Endothelial cell (in vitro differentiated cells): ENCODE measurements at places on chromosomes 7 and 10.

GRCh38 chr10:46074196-46074946 lies 28.3 kb upstream of the MSMB start:
- DNase-seq: no peak

GRCh38 chr10:43226441-43226840 lies 40.4 kb downstream of the RASGEF1A start:
- DNase-seq: no peak

DNA sequence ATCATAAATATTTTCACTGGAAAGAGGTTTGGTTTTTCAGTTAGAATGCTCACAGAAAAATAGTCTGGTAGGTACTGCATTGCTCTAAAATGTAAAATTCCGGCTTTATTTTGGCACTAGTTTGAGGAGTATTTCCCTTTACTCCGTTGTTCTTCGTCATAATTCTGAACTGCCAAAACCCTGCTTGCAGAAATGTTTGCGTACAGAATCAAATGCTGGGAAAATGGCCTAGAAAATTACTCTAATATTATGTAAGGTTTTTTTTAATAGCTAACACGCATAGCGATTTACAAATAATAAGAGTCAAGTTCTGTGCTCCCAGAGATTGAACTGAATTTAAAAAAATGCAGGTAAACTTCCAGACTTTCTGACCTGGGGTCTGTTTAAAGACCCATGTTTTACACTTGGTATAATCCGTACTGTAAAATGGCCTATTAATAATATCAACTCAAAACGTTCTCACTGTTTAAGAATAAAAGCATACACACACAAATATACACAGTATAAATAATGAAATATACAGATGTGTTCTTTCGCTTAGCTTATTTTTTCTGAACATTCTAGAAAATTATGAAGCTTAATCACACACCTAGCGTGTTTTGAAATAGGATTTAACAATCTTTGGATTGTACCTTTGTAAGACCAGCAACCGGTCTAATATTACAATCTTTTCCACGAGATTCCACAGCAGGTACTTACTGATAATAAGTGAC lies 23.5 kb upstream of the ANLN start:
- DNase-seq: no peak

DNA sequence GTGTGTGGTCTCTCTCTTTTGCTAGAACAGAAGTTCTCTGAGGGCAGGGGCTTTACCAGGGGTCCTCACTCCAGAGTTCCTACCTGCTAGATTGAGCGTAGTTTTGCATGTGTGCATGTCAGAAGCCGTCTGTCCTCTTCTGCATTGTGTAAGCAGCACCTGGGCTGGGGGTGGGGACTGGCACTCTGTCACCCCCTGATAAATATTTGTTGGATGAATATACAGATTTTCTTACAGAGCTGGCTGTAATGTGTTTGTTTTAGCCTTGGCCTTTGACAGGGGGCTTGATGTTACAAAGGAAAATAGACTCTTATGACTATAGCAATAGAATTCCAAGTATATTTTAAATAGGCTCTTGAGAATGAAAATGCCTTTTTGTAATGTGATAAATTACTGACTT lies 46.6 kb downstream of the WDR37 start:
- DNase-seq: no peak

DNA sequence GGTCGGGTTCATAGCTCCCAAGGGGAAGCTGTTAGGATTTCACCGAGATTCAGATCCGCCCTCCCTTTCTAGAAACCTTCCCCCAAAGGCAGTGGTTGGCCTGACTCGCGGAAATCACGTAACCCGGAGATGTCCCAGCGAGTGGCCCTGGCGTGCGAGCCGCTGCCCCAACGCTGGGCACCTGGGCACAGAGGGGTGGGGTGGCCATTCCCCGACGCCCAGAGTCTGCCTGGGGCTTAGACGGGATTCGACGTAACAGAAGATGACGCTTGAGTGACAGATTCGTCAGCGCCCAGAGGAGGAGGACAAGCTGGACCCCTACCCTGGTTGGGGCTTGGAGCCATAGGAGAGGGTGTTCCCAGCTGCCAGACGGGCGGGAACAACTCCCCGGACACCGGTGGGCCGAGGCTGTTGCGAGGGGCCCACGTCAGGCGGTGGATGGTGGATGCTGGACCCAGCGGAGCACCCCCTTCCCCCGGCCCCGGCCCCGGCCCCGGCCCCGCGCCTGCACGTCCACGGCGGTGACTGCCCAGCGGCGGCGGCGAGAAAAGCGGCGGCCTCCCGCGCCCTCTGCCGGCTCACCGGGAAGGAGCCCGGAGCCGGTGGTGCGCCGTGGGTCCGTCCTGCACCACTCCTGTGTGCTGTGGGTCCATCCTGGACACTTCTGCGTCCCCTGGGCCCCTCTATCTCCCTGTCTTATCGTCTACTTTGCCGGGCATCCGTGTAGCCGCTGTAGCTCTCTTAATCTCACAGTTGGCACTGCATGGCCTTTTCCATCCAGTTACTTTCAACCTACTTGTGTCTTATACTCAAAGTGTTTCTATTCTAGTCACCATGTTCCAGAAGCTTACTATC lies 35.4 kb upstream of the KNDC1 start:
- peak; percentile 71 for DNase-seq

DNA sequence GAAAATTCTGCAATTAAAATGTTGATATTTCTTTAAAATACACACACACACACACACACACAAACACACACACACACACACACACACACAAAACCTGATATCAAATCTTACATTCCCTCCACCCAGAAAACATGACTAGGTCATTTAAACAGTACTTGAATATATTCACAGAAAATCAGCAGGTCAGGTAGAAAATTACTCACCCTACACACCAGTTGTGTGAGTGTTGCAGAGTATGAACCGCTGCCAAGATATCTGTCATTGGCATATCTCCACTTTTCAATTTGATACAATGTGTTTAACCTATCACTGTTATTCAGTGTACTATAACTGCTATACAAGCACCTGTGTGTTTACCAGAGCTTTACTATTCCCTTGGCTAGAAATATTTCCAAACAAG lies 283.6 kb upstream of the LRRTM3 start:
- no peak for DNase-seq

DNA sequence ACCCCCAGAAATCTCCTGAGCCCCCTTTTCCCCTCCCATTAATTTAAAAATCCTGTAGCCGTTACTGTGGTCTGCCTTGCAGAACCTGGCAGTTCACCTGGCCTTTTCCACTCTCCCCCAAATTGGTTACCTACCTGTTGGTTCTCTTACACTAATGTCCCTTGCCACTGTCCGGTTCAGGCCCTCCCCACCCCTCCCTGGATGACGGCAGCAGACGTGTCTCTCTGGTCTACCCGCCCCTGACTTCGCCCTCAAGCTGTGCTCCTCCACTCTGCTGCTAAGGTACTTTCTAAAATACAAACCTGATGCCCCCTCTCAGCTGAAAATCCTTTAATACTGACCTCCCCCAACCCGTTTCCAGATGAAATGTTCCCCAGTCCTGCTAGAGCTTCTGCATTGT lies 15.6 kb upstream of the SH3PXD2A start:
- no peak for DNase-seq

GRCh38 chr7:22430457-22430856 lies 69.5 kb downstream of the STEAP1B start:
- DNase-seq: no peak

DNA sequence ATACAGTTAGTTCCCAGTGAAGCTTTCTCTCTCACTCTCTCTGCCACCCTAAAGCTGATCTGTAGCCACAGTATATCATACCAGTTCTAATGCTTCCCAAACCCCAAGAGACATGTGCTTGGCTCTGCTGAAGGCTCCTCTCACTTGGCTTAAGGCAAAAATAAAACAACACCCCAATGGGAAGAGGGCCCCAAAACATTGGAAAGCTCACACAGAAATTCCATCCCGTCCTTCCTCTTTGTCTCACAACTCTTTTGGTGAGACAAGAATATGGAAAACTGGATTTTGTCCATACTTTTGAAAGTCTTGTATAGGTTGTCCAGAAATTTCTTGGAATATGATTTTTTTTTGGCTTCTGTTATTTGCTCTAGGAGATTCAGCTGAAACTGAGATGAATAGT lies 56.1 kb upstream of the WNT16 start:
- DNase-seq: no peak

- DNase-seq: no peak
Measured at GRCh38 chr10:103932271-103932670, 14.3 kb upstream of the STN1 start.

DNA sequence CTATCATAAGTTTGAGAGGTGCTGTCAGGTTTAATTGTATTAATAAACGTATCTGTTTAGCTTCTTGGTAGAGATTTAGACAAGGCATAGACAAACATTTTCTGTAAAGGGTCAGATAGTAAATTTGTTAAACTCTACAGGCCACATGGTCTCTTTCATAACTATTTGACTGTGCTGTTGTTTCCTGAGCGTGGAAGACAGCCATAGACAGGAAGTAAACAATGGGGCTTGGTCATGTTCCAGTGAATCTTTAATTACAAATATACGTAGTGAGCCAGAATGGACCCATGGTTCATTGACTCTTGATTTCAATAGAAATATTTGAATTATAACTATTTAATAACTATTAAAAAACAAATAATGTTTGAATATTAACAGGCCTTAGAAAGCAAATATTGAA lies 451.1 kb downstream of the SH2D4B start:
- no peak for DNase-seq

DNA sequence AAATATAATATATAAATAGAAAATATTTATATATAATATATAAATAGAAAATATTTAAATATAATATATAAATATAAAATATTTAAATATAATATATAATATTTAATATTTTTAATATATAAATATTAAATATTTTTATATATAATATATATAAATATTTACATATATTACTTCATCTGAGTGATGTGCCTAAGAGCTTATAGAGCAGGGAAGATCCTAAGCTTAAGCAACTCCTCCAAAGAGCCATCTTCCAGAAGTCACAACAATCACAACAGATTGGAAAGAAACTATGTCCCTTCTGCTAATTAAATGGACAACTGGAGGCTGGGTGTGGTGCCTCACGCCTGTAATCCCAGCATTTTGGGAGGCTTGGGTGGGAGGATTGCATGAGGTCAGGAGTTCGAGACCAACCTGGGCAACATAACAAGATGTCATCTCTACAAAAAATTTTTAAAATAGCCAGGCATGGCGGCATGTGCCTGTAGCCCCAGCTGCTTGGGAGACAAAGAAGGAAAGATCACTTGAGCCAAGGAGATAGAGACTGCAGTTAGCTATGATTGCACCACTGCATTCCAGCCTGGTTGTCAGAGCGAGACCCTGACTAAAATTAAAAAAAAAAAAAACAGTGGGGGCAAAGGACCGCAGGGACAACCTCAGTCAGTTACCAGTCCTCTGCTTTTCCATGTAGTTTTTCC lies 198.7 kb downstream of the SKIDA1 start:
- DNase-seq: no peak

DNA sequence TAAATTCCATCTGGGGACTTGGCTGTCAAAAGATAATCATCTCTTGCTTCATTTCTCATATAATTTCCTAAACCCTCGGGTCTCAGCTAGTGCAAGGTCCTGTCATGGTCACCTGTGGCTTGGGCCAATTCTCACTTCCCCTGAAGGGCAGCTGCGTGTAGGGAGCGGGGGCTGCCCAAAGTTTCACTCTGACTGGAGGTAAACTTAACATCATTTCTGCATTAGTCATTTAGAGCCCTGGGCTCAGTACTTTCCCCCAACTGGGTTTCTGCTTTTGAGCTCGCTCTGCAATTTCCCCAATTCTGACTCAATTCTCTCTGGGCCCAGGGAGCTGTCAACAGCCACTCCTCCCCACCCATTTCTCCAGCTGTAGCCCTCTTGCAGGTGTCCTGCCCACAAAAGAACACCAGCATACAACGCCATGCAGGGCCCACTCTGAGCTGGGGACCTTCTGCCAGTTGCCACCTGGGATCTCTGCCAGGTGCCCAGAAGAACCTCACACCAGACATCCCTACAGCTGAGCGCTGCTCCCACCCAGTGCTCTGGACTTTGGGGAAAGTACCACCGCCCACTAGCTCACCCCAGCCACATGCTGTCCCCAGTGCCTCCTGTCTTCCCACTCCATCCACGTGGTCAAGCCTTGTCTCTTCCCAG lies 37.9 kb downstream of the VOPP1 start:
- DNase-seq: no peak

DNA sequence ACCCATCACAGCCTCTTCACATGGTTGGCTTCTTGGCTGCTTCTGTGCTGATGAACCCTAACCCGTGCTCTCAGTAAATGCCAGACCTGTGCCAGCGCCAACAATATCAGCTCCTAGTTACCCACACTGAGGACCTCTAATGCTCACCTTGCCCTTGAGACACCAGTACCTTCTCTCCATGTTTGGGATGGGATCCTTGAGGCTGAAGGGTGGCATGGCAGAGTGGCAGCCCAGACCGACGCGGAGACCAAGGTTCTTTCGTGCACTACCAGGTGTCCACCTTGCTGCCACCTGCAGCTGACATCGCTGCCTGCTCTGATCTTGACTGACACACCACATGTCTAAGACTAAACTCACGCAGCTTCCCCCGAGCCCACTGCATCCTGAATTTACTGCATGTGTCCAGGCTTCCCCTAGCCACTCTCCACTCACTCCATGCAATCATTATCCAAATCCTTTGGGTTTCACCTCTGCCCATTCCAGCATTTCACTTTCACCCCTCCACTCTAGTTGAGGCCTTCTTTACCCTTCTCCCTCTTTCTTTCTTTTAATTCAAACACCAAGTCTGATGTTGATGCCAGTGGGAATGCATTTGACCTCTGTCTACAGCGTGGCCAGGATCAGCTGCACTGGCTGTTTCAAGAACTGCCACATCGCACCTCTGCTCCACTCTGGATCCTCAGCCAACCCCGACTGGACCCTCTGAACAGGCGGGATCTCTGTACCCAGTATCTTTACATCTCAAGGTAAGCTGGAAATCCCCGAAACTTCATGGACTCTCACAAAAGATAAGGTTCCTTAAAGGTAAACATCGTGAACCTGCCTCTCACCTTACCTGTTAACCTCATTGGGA lies 294.9 kb downstream of the GLRX3 start:
- no peak for DNase-seq

- no peak for DNase-seq
Measured at GRCh38 chr10:62136931-62137330, 131.7 kb downstream of the RTKN2 start.

DNA sequence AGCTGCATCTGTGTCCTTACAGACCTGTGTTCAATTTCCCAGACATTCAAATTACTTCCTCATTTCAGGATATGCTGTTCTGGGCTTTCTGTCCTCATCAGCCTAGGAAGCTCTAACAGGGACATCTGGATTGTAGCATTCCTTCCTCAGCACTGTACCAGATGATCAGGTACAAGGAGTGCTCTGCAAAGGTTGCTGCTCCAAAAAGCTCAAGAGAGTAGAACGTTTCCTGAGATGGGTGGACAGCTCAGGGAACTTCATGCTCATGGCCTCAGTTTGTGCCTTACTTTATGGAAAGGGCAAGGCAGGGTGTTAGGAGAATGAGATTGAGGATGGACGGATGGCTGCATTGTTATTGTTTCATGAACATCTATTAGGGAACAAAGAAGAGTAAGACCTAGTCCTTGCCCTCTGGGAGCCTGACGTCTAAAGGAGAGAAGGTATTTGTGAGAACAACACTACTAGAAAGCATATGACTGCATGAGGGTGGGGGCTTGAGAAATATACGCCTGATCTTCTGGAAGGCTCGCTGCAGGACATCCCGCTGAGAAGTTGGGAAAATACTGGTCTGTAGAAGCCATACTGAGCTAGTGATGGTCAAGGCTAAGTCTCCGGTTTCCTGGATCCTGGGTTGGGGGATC lies 10.5 kb upstream of the ZNF212 start:
- no peak for DNase-seq
